Mucosa of gallbladder (tissue), 1 donor: ENCODE measurements at places on chromosomes 1 and 21. TPM values are rescaled to one million over a fixed set of nuclear protein-coding genes. Genes with fewer than 3 reads are reported as not detected.

Gene THEM5
- not detected for total RNA-seq

Gene C1orf87
- not detected for total RNA-seq

Gene CAPN8
- 35.6 TPM for total RNA-seq

Gene ZNF692
- total RNA-seq, result 62.7 TPM

Gene KLHDC9
- total RNA-seq, result 14.3 TPM

Gene TRABD2B
- total RNA-seq, result 11.2 TPM
